ENCODE measurements at places on chromosomes 7 and 10.

- no peak for DNase-seq
These were observed 86.9 kb downstream of the DAGLB start for GRCh38 chr7:6360841-6361240.

DNA sequence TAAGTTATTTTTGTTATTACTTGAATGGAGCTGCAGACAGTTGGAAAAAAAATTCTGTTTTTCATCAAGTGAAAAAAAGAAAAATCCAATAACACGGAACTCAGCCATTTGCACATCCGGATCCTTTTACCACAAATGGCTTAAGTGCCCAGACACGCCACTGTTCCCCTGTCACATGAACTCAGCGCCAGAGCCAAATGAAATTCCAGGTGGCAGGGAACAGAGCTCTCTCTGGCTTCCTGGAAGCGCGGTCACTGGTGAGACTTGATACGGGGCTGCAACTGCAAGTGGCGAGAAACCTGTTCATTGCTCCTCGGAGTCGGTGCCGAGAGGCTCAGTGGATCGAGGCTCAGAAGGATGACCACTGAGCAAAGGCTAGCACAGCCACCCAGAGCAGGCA lies 60.8 kb upstream of the NPTX2 start:
- no peak for DNase-seq

- no peak for DNase-seq
These were observed 114.5 kb downstream of the PTPN20 start for GRCh38 chr10:47025540-47026300.

DNA sequence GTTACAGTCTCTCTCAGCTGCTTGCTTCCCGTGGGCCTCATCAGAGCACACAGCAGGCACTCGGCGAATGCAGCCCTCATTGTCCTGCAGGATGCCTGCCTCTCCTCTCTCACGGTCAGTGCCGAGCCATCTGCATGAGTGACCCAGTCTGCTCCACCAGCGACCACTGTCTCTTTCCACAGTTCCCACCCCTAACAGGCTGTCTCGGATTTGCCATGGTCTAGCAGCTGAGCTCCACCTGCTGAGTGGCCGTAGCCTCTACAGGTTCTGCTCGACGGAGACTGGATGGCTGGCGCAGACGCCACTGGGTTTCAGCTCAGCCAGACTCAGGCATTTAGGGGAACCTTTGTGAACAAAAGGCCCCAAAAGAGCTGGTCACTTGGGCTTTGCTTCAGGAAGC lies 209.4 kb upstream of the FOXK1 start:
- DNase-seq, result no peak

- DNase-seq, result no peak
These were observed 242.9 kb upstream of the CXCL12 start for GRCh38 chr10:44627591-44628354.

GRCh38 chr7:37108615-37109014 lies 340.0 kb downstream of the ELMO1 start:
- DNase-seq, result no peak

DNA sequence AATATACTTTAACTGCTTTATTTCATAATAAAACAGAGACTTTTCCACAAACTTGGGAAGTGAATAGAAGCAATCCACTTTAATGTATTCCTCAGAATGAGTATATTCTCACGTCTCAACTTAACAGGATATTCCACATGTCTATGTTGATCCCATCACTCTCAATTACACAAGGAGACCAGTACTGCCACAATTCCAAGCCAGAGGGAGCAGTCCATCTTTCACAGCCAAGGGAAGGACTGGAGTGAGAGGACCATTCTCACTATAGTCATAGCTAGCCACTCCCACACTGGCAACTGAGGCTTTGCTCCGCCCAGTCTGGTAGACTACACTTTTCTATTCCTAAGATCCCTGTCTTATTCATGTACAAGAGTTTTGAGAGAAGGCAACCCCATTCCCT lies 553.9 kb downstream of the CNTNAP2 start:
- DNase-seq, result no peak

- DNase-seq, result no peak
These were observed at the start of gene GBX1 for GRCh38 chr7:151167197-151167961. GBX1 (minus strand) TSS chr7:151167694; CDS start chr7:151167548, 146 bp downstream.

DNA sequence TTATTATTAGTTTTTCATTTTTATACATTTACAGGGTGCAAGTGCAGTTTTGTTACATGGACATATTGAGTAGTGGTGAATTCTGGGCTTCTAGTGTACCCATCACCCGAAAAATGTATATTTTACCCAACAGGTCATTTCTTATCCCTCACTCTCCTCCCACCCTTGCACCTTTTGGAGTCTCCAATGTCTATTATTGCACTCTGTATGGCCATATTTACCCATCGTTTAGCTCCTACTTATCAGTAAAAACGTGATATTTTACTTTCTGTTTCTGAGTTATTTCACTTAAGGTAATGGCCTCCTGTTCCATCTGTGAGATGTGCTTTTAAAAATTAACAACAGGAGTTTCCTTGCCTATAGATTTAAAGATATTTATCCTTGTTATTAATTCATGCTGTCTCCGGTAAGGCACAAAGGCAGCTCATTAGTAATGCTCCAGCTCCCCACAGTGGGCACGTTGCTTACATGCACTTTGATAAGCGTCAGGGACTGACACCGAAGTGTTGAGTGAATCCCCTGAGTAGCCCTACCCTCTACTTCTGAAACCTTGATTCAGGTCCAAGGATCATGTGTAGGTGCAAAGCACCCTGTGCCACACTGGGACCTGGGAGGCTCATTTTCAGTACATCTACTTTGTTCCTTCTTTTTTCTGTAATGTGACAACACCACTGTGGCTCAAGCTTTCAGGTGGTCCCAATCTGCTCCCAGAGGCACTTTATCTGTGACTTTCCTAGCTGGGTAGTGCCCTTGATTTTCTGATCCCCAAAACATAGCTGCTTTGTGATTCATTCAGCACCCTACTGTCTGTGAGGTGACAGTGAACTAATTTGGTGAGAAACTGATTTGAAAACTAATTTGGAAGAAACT lies 27.3 kb downstream of the HYAL4 start:
- DNase-seq, result peak; percentile 3

DNA sequence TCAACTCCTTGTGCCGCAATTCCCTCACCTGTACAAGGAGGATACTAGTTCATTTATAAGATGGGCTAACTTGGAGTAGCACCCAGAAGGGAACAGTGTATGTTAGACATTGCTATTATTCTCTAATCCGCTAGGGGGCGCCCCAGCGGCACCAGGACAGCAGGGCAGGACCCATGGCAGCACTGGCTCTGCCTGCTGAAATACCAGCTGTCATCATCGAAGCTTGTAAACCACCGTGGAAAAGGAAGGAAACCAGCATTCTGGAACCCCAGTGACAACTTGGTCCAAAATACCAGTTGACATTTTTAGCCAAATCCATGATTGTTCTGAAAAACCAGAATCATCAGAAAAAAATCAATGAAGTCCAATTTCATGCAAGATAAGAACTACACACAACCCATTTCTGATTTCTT lies 134.4 kb downstream of the ITGA8 start:
- no peak for DNase-seq

DNA sequence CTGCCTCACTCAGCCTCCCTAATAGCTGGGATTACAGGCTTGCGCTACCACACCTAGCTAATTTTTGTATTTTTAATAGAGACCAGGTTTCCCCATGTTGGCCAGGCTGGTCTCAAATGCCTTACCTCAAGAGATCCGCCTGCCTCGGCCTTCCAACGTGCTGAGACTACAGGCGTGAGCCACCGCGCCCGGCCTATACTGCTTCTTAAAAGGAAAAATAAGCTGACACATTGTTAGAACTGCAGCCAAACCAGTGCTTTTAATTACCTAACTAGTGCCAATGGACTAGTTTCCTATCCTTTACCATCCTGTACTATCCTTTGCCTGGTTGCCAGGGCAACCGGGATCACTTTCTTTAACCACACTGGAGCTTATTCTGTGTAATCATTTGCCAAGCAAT lies 108.0 kb downstream of the LRRTM3 start:
- DNase-seq, result no peak

DNA sequence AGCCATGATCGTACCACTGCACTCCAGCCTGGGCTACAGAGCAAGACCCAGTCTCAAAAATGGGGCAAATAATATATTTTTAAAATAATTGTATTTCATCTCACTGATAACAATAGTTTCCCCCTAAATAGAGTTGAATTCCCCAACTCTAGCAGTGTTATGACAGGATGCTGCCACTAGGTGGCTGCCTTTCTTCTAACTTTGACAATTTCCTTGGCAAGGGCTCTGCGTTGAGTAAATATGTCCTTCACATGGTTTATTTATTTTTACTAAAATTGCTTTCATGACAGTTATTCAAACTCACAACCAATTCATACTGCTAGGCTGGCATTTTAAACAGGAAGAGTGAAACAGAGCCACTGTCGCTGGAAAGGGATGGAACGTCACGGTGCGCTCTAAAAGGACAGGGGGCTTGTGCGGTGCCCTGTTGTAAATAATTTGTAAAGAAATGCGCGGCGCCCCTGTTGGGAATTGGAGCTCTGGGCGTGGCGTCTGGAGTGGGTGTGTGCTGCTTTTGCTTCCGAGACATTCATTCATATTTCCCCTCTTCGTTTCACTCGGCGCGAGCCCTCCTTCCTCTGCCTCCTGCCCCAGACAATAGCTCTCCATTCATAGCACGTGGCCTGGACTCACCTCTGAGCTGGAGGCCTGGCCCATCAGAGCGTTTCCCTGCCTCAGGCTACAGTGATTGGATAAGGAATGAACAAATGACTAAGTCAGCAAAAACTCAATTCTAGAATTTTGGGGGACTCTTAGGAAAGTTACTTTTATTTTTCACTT lies 20.5 kb upstream of the PITRM1 start:
- no peak for DNase-seq

- DNase-seq, result no peak
These were observed 13.6 kb upstream of the LIMK1 start for GRCh38 chr7:74069790-74070618.

GRCh38 chr7:80764132-80764531 lies 125.7 kb downstream of the CD36 start:
- DNase-seq, result no peak

GRCh38 chr10:35995485-35995884 lies 353.4 kb upstream of the FZD8 start:
- DNase-seq, result no peak

- no peak for DNase-seq
These were observed 164.9 kb upstream of the RHEB start for GRCh38 chr7:151684408-151685175.

DNA sequence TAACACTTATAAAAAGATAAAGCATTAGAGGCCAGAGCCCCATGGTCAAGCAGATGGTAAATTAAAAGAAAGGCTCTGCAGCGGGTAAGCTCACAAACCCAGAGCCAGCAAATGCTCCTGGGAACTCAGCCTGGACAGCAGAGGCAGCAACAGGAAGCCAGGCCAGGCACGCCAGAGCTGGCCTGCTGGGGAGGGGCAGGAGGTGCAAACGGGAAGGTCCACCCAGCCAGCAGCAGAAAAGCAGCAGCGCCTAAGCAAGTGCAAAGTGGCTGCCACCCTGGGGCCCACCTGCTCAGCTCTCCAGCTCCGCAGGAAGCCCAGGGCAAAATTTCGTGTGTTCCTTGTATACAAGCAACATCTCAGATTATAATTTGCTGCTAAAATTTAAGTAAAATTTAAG lies 82.7 kb upstream of the GPR22 start:
- peak; percentile 25 for DNase-seq

DNA sequence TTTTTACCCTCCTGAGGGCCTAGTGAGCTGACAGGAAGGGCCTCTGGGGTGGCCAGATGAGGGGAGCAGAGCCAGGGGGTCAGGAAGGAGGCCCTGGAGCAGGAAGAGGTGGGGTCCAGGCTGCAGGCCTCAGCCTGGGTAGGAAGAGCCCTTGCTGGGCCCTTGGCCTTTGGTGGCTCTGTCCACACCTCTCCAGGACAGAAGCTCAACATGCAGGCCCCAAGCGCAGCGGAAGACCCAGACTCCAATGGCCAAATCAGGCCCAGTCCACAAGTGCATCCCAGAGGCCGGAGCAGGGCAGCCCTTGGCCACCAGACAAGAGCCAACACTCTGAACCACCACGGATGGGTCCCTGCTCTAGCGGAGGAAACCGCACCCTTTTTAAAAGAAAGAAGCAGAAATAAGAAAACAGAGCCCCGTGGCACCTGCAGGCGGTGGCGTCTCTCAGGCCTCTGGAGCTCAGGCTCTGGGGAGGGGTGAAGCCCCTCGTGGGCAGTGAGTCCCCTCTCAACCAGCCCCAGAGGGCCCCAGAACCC lies 52.8 kb downstream of the FOXL3 start:
- DNase-seq, result no peak

- no peak for DNase-seq
These were observed 16.6 kb downstream of the GET4 start for GRCh38 chr7:892648-893593.

GRCh38 chr10:35433851-35434426 lies 97.6 kb downstream of the CCNY start:
- peak; percentile 76 for DNase-seq

GRCh38 chr7:141071855-141072547 lies 1.9 kb upstream of the TMEM178B start:
- no peak for DNase-seq

DNA sequence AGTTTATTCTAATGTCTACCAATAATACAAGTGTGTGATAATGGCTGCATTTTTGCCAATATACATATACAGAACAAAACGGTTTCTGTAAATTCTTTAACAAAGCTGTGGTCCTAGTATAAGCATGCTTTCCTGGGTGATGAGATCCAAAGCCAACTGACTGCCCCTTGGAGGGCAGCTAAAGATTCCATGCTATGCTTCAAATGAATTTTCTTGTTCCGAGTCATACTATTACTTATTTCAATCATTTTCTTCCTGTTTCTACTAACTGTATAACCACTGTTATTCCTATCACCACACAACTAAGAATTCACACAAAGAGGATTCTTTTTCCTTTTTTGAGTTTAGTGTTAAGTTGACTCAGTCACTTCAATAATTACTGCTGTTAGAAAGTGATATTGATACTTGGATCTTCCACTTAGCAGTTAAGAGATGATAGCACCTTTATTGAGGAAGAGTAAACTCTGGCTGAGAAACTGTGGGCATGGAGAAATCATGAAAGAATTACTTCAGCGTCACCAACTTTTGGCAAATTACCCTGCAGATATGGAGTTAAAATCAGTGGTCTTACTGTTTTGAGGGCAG lies 197.5 kb downstream of the ARL4A start:
- peak; percentile 19 for DNase-seq
